Stimulated activated memory B cell treated with anti-CD40 and anti-IgM and Interleukin-4, amounts not matched to agents 10 μg/mL and 1 μg/mL and 100 μg/mL, for 72 hours (primary cell): ENCODE measurements at places on chromosomes 1 and 21.

GRCh38 chr1:161069241-161069640 is 450 bp downstream of the ARHGAP30 start:
- ATAC-seq = no peak

- peak; percentile 10 for ATAC-seq
Measured at GRCh38 chr1:47859092-47859743, 138.0 kb downstream of the TRABD2B start.

DNA sequence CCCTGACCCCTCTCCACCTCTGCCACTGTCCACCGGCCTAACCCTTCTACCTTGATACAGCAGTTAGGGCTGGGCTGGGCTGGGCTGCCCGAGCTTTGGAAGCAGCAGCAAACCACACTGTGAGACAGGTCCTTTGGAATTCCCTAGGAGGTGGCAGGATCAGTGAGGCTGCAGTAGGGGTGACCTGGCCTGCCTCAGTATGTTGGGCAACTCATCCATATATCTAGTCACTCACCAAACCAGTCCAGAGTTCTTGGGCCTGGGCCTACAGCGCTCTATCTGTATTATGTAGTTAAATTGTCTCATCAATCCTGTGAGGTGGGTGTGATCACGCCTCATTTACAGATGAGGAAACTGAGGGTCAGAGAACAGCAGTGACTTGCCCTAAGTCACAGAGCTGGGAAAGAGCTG is 13.3 kb upstream of the SYNC start:
- no peak for ATAC-seq

GRCh38 chr1:58657082-58657481 is 42.8 kb downstream of the MYSM1 start:
- ATAC-seq = no peak

GRCh38 chr21:43917515-43918384 is 52.7 kb downstream of the AGPAT3 start:
- no peak for ATAC-seq

DNA sequence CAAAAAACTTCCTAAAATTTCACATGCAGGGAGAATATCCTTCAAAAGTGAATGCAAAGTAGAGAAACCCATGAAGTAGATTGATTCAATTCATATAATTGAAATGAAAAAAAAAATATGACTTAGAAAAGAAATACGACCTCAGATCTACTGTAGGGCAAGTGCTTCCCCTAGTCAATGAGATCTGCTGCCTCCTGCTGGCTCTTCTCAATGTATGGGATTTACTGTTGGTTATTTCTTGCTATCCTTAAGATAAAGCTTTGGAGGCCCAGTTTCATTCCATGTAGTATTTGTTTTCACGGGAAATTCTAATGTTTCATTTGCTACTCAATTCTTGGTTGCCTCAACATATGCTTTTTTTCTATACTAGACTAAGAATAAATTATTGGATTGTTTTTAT is 46.2 kb downstream of the ZNF648 start:
- ATAC-seq = no peak

DNA sequence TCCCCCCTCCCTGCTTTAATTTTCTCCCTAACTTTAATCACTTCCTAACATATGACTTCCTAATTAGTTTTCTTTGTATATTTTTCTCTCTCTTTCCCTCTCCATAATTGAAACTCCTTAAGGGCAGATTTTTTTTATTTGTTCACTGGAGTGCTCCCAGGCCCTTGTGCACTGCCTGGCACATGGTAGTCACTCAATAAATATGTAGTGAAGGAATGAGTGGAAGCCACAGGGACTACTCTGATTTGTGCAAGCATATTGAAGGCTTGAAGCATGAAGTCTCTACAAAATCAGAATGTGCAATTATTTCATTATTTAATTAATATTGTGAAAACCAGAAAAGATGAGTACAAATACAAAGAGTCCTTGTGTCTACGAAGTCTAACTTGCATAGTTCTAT is 41.5 kb downstream of the SNX7 start:
- ATAC-seq = no peak

GRCh38 chr21:18369115-18369514 is 34.5 kb downstream of the TMPRSS15 start:
- no peak for ATAC-seq

- no peak for ATAC-seq
Measured at GRCh38 chr1:41773842-41774241, 144.9 kb downstream of the HIVEP3 start.

DNA sequence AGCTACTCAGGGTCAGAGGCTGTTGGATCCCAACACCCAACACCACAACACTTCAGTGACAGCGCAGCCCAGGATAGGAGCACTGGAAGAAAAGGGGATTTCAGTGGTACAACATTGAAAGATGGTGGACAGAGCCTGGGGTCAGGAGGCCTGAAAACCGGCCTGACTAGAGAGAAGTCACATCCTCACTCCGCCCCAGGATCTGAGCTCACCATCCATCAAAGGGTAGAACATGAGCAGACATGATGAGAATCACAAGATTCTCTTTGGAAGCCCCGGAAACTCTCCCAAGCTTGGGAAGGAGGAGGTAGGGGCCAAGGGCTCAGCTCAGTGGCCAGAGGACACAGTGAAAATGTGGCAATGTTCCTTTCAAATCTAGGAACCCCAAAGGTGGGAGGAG is 271.3 kb downstream of the NPHP4 start:
- ATAC-seq = no peak

DNA sequence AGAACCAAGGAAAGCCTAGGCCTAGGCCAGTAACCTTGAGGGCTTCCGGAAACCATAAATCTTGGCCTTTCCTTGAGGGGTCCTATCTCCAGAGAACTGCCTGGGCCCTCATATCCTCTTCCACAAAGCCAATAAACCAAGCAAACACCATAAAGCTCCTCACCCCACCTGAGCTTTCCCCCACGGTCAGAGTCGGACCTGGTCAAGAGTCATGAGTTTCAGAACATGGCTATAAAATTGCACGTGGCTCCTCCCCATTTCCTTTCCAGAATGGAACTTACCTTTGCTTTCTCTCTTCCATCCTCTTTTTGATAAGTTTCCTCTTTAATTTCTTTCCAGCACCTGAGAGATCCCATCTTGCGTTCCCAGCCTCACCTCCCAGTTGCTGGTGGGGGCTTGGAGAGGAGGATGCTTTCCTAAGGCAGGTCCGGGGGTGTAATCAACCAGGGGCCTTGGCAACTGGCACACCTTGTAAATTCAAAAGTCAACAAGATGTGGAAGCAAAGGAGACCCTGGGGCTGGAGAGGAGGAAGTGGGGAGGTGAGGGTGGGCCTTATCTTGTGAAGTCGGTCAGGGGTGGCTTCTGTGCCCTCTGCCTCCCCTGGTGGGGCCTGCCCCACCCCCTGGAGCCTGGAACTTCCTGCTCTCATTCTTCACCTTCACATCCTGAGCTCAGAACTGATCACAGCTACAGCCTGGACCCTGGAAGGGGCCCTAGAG is 259.9 kb downstream of the FOXD2 start:
- no peak for ATAC-seq

GRCh38 chr1:67250051-67250653 is 57.5 kb upstream of the IL12RB2 start:
- ATAC-seq = no peak

DNA sequence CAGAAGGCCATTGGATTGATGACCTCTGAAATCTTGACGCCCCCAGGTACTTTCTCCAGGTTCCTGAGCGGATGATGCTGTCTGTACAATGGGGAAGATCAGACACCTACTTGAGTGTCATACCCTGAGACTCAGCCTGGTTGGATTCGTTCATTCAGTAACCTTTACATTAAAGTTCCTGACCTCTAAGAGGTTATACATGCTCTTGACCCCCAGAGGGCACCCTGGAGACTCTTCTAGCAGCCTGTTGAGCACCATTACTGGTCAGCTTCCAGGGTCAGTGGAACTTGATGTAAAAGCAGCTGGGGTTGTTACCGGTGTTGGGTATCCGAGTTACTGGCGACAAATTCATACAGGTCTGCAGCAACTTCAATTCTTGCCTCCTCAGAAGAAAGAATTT is 114.3 kb upstream of the ZNF678 start:
- ATAC-seq = peak; percentile 35

- peak; percentile 73 for ATAC-seq
Measured at GRCh38 chr1:24540906-24541710, 14.8 kb upstream of the NCMAP start.

DNA sequence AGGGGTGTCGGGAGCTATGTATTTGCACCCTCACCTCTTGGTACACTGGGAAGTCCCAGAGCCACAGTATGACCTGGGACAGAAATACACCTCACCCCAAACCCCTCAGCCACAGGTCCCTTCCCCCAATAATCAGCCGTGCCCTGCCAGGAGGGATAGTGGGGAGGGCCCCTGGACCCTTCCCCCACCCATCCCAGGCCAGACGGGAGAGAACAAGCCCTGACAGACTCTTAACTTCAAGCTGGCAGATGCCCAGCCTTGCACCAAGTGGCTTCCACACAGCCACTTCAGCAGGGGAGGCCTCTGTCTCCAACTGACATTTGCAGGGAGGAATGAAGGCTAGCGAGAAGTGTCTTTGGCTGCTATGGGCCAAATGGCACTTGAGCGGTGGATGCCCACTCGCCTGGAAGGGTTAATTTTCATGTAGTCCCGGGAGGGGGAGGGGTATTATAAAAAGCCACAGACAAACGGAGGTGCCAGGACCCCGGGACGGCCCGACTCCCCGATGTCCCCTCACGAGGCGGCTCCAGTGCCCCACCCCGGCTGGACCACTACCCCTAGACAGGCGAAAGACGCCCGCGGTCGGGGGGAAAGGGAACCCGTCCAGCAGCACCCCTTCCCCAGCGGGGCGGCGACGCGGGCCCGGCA is 495 bp downstream of the SYNC start:
- no peak for ATAC-seq

- ATAC-seq = no peak
Measured at GRCh38 chr1:26302733-26303405, 3.6 kb downstream of the UBXN11 start.

DNA sequence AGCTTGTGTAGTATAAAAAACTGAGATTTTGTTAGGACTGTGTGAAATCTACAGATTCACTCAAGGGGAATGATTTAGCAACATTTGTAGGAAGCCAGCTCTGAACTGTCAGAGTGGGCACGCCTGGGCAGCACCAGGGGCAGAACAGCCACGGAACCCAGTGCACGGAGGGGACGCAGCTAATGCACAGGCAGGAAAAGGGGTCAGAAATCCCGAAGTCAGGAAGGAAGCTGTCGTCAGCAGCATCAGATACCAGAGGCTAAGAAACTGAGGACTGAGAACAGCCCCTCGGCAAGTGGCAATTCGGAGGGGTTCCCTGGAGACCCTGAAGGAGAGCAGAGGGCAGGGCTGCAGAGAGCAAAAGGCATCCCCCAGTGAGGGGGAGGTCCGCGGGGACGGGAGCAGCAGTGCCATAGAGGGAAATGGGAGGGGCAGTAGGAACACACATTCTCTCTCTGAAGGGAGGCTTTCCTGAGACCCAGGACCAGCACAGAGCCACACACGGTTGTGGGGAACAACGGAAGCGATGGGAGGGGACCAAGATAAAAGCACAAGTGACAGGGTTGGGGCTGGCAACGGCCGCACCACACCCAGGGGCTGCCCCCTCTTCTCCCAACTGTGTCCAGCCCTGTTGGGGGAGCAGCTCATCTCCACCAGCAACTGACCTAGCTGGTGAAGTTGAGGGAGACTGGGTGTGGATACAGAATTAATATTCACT is 12.7 kb downstream of the UBE2J2 start:
- ATAC-seq = no peak

- ATAC-seq = no peak
Measured at GRCh38 chr1:201353186-201353940, 24.1 kb downstream of the TNNT2 start.

DNA sequence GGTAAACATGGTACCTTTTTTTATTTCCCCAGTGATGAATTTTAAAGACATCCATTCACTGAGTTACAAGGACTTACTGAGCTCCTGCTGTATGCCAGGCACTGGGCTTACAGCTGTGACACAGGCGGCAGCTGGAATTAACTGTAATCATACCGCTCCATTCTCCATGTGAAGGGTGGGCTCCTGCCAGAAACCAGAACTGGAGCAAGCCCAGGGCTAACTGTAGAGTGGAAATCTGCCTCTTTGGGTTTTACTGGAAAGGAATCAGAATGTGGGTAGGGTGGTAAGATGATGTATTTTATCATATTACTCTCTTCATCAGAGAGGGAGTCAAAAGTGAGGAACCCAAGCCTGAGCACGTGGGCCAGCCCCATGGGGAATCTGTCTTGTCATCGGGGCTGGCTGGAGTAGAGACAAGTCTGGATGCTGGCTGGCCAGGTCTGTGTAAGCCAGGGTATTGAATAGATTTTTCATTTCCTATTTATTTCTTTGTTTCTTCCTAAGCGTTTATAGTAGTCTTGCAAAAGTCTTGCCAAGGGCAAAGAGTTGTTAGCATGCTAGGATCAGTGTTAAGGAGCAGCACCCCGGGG is 21.5 kb downstream of the FGGY start:
- ATAC-seq = no peak

DNA sequence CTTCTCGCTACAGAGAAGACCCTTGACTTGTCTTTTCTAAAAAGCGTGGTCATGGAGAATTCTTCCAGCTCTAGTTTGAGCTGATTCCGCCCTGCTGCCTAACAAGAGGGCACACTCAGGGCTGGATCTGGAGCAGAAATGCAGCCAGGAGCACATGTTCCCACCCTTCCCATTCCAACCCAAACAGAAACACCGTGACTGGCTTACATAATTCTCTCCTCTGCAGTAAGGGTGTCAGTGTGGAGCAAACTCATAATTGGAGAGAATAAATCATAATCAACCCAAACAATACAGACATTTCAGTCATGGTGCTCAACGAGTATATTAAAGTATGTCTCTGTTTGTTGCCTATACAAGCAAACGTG is 34.5 kb downstream of the CTNNBIP1 start:
- ATAC-seq = no peak

- no peak for ATAC-seq
Measured at GRCh38 chr21:40243685-40244084, 376.4 kb downstream of the PCP4 start.

- no peak for ATAC-seq
Measured at GRCh38 chr1:78009836-78010235, 5.1 kb downstream of the DNAJB4 start.

- ATAC-seq = no peak
Measured at GRCh38 chr1:58739856-58740466, 40.1 kb upstream of the MYSM1 start.

DNA sequence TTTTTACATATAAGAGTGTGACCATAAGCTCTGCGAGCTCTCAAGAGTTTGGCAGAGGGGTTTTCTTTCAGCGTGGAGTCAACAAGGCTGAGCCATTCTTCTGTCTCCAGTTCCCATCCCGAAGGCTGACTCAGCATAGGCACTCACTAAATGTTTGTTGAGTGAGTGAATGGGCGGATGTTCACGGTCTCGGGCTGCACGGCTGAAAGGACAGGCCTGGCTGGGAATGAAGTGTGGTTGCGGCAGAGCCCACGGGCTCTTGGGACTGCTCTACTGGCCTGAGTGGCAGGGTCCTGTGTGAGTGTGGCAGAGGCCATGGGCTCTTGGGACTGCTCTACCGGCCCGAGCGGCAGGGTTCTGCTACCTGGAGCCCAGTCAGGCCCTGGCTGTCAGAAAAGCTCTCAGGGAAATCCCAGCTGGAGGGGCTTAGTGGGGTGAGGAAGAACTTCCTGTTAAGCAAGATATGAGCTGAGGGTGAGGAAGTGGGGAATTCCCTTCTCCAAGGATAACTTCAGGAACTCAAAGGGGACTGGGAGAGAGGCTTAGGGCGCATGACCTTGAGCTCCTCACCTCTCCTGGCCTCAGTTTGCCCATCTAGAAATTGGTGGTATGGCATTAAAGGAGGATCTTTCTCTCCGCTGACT is 56.6 kb upstream of the C1orf174 start:
- ATAC-seq = no peak

- no peak for ATAC-seq
Measured at GRCh38 chr1:203580733-203581132, 45.9 kb upstream of the ATP2B4 start.
